ENCODE measurements at places on chromosomes 6 and 20.

DNA sequence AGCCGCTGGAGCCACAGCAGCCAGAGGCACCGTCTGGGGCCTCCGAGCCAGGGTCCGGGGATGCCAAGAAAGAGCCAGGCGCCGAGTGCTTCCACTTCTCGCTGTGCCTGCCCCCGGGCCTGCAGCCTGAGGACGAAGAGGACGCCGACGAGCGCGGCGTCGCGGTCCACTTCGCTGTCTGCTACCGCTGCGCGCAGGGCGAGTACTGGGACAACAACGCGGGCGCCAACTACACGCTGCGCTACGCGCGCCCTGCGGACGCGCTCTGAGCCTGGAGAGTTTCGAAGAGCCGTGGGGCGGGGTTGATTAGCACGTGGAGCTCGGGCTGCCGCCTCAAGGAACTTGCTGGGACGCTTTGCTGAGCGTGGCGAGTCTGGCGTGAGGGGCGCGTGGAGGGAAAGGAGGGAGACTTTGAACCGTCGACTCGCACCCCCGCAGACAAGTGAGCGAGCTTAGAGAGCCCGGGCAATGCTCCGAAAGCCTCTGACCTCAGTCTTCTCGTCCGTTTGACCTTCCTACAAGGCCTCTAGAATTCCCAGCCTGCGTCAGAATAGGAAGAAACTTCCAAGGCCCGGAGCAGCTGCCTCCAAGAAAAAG, 1.3 kb downstream of the PPP1R3G start:
- DNase-seq = no peak

DNA sequence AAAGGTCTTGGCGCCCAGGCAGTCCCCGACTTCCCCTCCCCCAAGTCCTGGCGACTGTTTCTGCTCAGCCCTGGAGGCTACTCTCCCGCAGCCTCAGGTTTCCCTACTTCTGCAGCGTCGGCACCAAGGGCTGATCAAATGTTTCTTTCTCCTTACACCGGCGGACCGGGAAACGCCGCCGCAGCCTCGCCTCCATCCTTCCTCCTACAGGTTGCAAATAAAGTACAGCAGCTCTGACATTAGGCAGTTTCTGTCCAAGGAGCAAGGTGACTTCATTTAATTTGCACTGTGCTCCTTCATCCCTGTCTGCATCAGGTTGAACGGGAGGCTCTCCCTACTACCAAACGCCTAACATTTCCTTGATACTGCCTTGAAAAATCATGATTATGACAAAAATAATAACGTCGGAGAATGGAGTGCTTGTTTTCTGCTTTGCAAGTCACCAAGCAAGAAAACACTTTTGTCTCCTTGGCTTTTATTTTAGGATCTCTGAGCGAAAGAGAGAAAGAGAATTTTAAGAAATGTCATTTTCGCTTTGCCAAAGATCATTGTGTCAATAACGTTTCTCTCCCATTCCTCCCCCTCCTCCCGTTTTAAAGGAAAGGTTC, 1.0 kb downstream of the CLIC5 start:
- no peak for DNase-seq

DNA sequence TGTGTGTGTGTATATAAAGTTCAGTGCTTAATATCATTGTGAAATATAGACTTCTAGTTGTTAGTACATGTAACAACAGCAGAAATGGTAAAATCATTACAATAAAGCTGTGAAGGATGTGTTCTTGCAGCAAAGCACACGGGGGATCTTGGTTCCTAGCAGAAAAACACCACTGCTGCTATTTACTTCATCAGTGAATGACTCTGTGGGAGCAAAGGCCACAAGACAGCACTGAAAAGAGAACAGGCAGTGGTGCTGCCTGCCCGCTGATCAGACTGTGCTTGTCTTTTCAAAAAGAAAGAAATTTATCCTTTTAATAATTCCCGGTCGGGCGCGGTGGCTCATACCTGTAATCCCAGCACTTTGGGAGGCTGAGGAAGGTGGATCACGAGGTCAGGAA, 689.9 kb upstream of the CITED2 start:
- DNase-seq = no peak

- no peak for DNase-seq
Observed at GRCh38 chr20:1537731-1538058, 19.8 kb downstream of the SIRPD start.

GRCh38 chr20:40265825-40266533, 423.1 kb downstream of the MAFB start:
- peak; percentile 36 for DNase-seq

DNA sequence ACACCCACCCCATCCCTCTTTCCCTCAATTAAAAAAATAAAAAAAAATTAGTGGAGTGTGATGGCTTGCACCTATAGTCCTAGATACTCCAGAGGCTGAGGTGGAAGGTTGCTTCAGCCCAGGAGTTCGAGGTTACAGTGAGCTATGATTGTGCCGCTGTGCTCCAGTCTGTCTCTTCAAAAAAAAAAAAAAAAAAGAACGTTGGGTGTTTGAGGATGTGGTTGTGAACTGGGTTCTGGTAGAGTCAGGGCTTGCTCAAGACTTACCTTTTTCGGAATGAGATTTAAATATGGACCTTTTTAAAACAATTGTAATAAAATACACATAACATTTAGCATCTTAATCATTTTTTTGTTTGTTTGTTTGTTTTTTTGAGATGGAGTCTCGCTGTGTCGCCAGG, 211.9 kb downstream of the OR2B2 start:
- DNase-seq = no peak

GRCh38 chr20:59783641-59784010, 149.8 kb downstream of the SYCP2 start:
- no peak for DNase-seq

GRCh38 chr20:25626779-25627178, 3.0 kb upstream of the NANP start:
- no peak for DNase-seq

DNA sequence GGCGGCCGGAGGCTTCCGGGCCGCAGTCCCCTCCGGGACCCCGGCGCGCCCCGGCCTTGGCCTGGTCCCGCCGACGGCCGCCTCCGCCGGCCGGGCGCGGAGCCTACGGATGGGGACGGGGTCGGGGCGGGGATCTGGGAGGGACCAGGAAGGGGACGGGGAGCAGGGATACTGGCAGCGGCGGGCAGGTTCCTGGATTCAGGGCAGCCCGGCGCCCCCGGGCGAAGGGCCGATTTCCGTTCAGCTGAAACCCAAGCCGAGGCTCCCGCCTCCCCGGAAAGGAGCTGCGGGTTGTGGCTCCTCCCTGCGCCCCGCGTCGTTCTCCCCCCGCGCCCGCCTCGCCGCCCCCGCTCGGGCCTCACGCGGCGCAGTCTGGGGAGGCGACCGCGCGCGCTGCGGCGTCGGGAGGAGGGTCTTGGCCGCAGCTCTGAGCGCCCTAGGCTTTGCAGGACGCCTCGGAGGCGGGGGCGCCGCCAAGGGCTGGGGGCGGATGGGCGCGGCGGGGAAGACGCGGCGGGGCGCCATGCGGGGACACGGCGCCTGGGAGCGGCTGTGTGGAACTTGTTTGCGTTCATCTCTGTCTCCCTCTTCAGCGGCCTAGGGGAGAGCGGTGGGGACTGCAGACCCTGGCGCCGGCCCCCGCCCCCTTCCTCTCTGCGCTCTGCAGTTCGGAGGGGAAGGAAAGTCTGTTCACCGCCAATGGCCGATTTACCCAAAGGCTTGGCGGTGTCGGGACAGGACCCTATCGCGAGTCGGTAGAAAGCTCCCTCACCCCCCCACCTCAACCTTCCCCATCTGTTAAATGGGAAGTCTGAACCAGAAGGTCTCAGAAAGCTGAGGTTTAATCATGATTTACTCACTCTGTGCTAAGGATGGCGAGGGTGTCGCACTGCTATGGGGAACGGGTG, 22.7 kb upstream of the TMEM181 start:
- peak; percentile 82 for DNase-seq

- no peak for DNase-seq
Observed at GRCh38 chr20:12957968-12958367, 50.8 kb upstream of the SPTLC3 start.

GRCh38 chr6:87118054-87118453, 23.1 kb upstream of the CGA start:
- no peak for DNase-seq

GRCh38 chr6:24492475-24492874, 2.3 kb upstream of the ALDH5A1 start:
- DNase-seq = no peak
